Lung (tissue), 17 donors: ENCODE measurements at places on chromosomes 1 and 21. TPM values are rescaled to one million over a fixed set of nuclear protein-coding genes. Genes with fewer than 3 reads are reported as not detected.

DNA sequence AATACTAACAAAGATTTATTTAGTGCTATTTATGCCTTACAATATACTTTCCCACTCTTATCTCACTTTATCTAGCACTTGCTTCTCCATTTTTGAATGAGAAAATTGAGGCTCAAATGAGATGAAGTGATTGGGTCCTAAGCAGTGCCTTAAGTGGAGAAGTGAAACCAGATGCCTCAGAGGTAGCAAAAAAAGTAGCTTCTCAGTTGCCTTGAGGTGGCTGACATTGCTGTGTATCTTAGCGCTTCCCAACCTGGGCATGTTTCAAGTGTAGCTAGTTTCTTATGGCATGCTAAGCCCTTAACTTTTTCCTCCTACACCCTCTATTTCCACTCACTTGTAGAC is 390.4 kb downstream of the OMA1 start:
- no peak overlapping the region for H3K4me3 ChIP-seq
- H3K36me3 ChIP-seq, result no peaks in the 10 kb centered on the region
- H3K4me1 ChIP-seq, result no peaks in the 10 kb centered on the region

DNA sequence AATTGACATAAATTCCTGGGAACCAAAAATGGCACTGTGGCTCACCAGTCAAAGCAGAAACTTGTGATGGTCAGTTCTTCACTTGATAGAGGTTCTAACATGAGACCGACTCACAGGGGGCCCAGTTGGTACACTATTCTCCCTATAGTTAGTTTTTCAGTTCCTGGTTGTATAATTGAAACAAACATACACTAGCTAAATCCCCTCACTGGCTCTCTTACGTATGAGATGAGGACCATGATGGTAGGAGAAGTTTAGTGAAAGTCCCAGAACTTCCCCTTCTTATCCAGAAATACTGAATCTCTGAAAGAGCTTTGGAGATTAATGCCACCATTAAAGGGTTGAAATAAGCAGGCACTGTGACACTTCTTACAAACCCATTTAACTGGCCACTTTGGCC is 2.8 kb upstream of the S100B start:
- no peak overlapping the region for H3K27ac ChIP-seq
- H3K36me3 ChIP-seq, result no peaks in the 10 kb centered on the region
- no peaks in the 10 kb centered on the region for H3K27me3 ChIP-seq
- H3K4me3 ChIP-seq, result no peak overlapping the region
- no peak for DNase-seq

DNA sequence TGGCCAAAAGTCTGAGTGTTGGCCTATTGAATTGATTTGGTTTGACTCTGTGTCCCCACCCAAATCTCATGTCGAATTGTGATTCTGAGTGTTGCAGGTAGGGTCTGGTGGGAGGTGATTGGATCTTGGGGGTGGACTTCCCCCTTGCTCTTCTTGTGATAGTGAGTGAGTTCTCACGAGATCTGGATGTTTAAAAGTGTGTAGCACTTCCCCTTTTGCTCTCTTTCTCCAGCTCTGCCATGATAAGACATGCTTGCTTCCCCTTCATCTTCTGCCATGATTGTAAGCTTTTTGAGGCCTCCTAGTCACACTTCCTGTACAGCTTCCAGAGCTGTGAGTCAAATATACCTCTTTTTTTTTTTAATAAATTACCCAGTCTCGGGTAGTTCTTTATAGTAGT is 297.1 kb upstream of the ZRANB2 start:
- DNase-seq, result no peak
- no peak overlapping the region for H3K4me3 ChIP-seq
- no peaks in the 10 kb centered on the region for H3K27me3 ChIP-seq
- H3K4me1 ChIP-seq, result no peaks in the 10 kb centered on the region
- no peak overlapping the region for H3K27ac ChIP-seq

DNA sequence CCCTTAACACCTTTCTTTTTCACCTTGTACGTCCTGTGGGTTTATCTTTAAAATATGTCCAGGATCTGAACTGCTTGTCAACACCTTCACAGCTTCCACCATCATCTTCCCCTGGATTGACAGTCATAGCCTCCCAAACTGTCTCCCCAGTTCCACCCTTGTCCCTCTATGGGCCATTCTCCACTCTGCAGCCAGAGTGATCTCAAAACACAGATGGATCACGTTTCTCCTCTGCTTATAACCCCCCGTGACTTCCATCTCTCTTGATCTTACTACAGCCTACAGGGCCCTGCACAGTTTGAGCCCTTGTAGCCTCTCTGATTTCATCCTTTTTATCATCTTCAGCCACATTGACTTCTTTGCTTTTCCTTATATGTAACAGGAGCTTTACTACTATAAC is 4.3 kb downstream of the INSRR start:
- H3K27me3 ChIP-seq, result peaks cover 20% of the 10 kb centered on the region
- no peak for DNase-seq
- H3K27ac ChIP-seq, result no peak overlapping the region

DNA sequence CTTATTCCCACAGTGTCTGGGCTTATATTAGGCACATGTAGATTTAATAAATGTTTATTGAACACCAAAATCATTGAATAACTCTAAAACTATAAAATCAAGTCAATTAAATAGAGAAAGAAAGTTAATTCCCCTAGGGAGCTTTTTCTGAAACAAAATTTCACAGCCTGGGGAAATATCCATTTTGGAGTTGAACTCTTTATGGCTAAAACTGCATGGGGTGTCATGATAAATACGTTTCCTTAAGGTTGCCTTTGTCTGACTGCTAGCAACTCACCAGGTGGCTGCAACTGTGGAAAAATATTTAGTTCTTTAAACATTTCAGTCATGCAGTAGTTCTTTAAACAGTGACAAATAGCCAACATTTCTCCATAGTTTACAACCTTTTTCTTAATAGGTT is 496.1 kb downstream of the LRRIQ3 start:
- H3K27me3 ChIP-seq, result no peaks in the 10 kb centered on the region
- no peaks in the 10 kb centered on the region for H3K36me3 ChIP-seq
- H3K4me3 ChIP-seq, result no peak overlapping the region
- H3K27ac ChIP-seq, result no peak overlapping the region

- H3K36me3 ChIP-seq, result no peaks in the 10 kb centered on the region
- DNase-seq, result no peak
- no peak overlapping the region for H3K27ac ChIP-seq
- no peak overlapping the region for H3K4me3 ChIP-seq
- H3K4me1 ChIP-seq, result peaks cover 2% of the 10 kb centered on the region
Measured at GRCh38 chr21:45227735-45228134, 60.0 kb downstream of the POFUT2 start.

GRCh38 chr21:45148316-45148990 is 74.1 kb downstream of the ADARB1 start:
- DNase-seq, result no peak
- no peaks in the 10 kb centered on the region for H3K27me3 ChIP-seq
- peaks cover 3% of the 10 kb centered on the region for H3K4me1 ChIP-seq
- H3K4me3 ChIP-seq, result no peak overlapping the region
- H3K27ac ChIP-seq, result no peak overlapping the region
- H3K36me3 ChIP-seq, result no peaks in the 10 kb centered on the region

- H3K36me3 ChIP-seq, result no peaks in the 10 kb centered on the region
- H3K4me3 ChIP-seq, result no peak overlapping the region
- no peak for DNase-seq
- H3K27ac ChIP-seq, result no peak overlapping the region
Measured at GRCh38 chr1:116873680-116874271, 35.9 kb upstream of the PTGFRN start.

GRCh38 chr1:88777604-88778149 is 93.6 kb downstream of the PKN2 start:
- peaks cover 9% of the 10 kb centered on the region for H3K36me3 ChIP-seq
- no peak for DNase-seq
- no peak overlapping the region for H3K4me3 ChIP-seq
- no peaks in the 10 kb centered on the region for H3K4me1 ChIP-seq
- H3K27me3 ChIP-seq, result no peaks in the 10 kb centered on the region

GRCh38 chr1:58619286-58620054 is 42.4 kb upstream of the TACSTD2 start:
- H3K27me3 ChIP-seq, result no peaks in the 10 kb centered on the region
- H3K27ac ChIP-seq, result no peak overlapping the region
- peaks cover 12% of the 10 kb centered on the region for H3K4me1 ChIP-seq

- DNase-seq, result no peak
- H3K4me3 ChIP-seq, result no peak overlapping the region
- H3K4me1 ChIP-seq, result no peaks in the 10 kb centered on the region
- no peak overlapping the region for H3K27ac ChIP-seq
- H3K36me3 ChIP-seq, result no peaks in the 10 kb centered on the region
Measured at GRCh38 chr1:64315402-64315801, 112.0 kb downstream of the UBE2U start.

- no peak for DNase-seq
- H3K4me3 ChIP-seq, result no peak overlapping the region
- no peaks in the 10 kb centered on the region for H3K36me3 ChIP-seq
- H3K27ac ChIP-seq, result no peak overlapping the region
- no peaks in the 10 kb centered on the region for H3K4me1 ChIP-seq
- no peaks in the 10 kb centered on the region for H3K27me3 ChIP-seq
Measured at GRCh38 chr1:163512349-163512989, 190.7 kb downstream of the NUF2 start.

GRCh38 chr21:15221799-15222386 is 157.1 kb upstream of the NRIP1 start:
- no peak for DNase-seq
- no peak overlapping the region for H3K4me3 ChIP-seq
- H3K36me3 ChIP-seq, result no peaks in the 10 kb centered on the region
- H3K4me1 ChIP-seq, result no peaks in the 10 kb centered on the region
- H3K27me3 ChIP-seq, result no peaks in the 10 kb centered on the region

DNA sequence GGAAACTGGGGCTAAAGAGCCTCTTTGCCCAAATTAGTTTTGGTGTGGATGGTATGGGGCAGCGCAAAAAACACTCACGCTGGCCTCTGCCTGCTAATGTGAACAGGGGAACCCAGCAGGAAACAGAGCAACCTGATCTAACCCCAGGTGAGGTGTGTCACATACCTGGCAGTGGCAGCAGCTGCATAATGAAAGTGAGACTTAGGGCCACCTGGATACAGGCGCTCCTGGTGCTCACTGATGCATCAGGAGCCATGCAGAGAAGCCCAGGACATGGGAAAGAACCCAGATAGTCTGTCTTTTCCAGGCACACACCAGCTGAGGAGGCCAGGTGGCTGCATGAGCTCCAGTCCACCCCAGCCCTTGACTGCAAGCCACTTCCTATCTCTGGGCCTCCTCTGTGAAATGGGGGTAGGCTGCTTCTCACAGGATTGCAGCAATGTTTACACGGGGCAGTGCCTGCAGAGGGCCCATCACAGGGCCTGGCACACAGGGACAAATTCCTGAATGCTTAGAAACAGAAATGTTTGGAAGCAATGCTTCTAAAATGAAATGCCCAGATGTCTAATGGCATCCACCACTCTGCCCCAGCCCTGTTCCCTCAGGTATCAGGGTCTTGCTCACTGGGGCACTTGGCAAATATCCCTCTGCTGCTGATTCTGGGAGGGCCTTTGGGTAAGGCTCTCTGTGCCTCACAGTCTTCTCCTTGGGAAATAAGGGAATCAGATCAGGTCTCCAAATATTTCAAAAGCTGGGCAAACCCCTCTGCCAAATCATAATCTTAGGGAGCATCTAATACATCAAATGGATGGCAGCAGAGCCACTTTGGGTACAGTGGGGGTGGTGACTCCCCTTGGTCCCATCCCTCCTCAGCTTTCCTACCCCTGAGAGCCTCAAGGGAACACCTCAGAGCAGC is 19.9 kb downstream of the DHCR24 start:
- peak overlapping the region; percentile 35 for H3K27ac ChIP-seq
- H3K27me3 ChIP-seq, result no peaks in the 10 kb centered on the region
- peaks cover 3% of the 10 kb centered on the region for H3K4me1 ChIP-seq

- H3K36me3 ChIP-seq, result no peaks in the 10 kb centered on the region
- H3K4me1 ChIP-seq, result no peaks in the 10 kb centered on the region
- no peak within 1 kb of the TSS for H3K27ac ChIP-seq
- no peak within 1 kb of the TSS for H3K4me3 ChIP-seq
- H3K27me3 ChIP-seq, result no peaks in the 10 kb centered on the region
- no peak for DNase-seq
Measured at GRCh38 chr1:160739098-160739511, at the start of gene SLAMF7. SLAMF7 (plus strand) TSS chr1:160739247; CDS start chr1:160739302, 55 bp downstream.

DNA sequence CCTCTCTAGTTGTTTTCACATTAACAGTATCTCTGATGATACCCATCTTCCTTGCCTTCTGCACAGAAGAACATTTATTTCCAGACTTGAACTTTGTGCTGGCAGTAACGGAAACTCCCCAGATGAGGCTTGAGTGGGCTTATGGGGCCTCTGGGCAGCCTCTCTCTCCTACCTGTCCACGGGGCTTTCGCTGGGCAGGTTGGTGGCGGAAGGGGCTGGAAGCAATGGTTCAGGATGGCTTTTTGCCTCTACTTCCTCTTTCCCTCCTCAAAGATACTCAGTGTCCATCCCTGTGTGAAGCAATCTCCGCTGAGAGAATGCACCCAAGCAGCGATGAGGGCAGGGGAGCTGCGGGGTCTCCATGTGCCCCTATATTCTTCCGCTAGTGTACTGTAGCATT is 348.2 kb downstream of the HLX start:
- H3K27ac ChIP-seq, result no peak overlapping the region
- no peak for DNase-seq
- no peaks in the 10 kb centered on the region for H3K27me3 ChIP-seq
- no peaks in the 10 kb centered on the region for H3K36me3 ChIP-seq
- no peak overlapping the region for H3K4me3 ChIP-seq

DNA sequence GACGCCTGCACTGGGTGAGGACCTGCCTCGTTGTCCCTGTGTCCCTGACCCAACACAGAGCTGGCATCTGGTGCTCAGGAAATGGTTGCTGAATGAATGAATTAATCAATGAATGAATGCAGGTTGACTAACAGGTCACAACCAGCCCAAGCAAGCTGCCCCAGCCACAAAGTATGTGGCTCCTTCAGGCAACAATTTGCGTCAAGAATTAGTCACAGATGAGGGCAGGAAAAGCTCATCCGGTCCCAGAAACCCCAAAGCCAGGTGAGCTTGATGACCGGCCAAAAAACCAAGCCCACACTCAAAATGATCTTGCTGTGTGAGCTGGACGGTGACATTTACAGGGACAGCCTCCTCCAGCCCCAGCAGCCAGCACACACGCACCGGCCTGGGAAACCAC is 40.6 kb upstream of the GPR153 start:
- no peaks in the 10 kb centered on the region for H3K36me3 ChIP-seq
- no peak overlapping the region for H3K4me3 ChIP-seq
- no peaks in the 10 kb centered on the region for H3K27me3 ChIP-seq
- H3K4me1 ChIP-seq, result no peaks in the 10 kb centered on the region
- DNase-seq, result no peak

- peaks cover 15% of the 10 kb centered on the region for H3K4me1 ChIP-seq
- peak overlapping the region; percentile 84 for H3K4me3 ChIP-seq
- H3K27me3 ChIP-seq, result no peaks in the 10 kb centered on the region
Measured at GRCh38 chr1:23960291-23961020, 828 bp downstream of the PNRC2 start.

- H3K27ac ChIP-seq, result no peak overlapping the region
- peaks cover 35% of the 10 kb centered on the region for H3K27me3 ChIP-seq
- peaks cover 8% of the 10 kb centered on the region for H3K4me1 ChIP-seq
Measured at GRCh38 chr1:110064576-110065337, 5.7 kb downstream of the ALX3 start.

The TSACC gene
- not detected for total RNA-seq

The C1QTNF12 gene
- total RNA-seq, result 1.5 TPM

The CLCA4 gene
- total RNA-seq, result 0.11 TPM

The MFAP2 gene
- total RNA-seq, result 28.5 TPM

The FCRL2 gene
- 2.3 TPM for total RNA-seq

The CD53 gene
- 59.9 TPM for total RNA-seq

The TTC24 gene
- total RNA-seq, result 0.23 TPM

The GRIK3 gene
- total RNA-seq, result 0.12 TPM

The NR1I3 gene
- not detected for total RNA-seq
